Camera-type eye (tissue), 1 donor: ENCODE measurements at places on chromosomes 5 and 9. TPM values are rescaled to one million over a fixed set of nuclear protein-coding genes. Genes with fewer than 3 reads are reported as not detected.

The CEL gene
- total RNA-seq: 0.77 TPM

The WHRN gene
- total RNA-seq: 16.6 TPM

The ADRA1B gene
- total RNA-seq: 1.8 TPM

The MEIKIN gene
- total RNA-seq: 0.55 TPM

The BARHL1 gene
- not detected for total RNA-seq

The MEGF9 gene
- total RNA-seq: 64.2 TPM

The PCDHA4 gene
- 7.1 TPM for total RNA-seq

The FAM78A gene
- 3.8 TPM for total RNA-seq

The DHFR gene
- 30.5 TPM for total RNA-seq

The PROB1 gene
- total RNA-seq: 2.9 TPM

The BTNL3 gene
- not detected for total RNA-seq

The ZNF354C gene
- total RNA-seq: 38.3 TPM

The BHMT2 gene
- 7.5 TPM for total RNA-seq

The CARTPT gene
- not detected for total RNA-seq

The UBE2QL1 gene
- total RNA-seq: 6.5 TPM

The INSL6 gene
- not detected for total RNA-seq

The SLC1A1 gene
- total RNA-seq: 9.8 TPM
